Lung (tissue), 17 donors: ENCODE measurements at places on chromosomes 1 and 21.

DNA sequence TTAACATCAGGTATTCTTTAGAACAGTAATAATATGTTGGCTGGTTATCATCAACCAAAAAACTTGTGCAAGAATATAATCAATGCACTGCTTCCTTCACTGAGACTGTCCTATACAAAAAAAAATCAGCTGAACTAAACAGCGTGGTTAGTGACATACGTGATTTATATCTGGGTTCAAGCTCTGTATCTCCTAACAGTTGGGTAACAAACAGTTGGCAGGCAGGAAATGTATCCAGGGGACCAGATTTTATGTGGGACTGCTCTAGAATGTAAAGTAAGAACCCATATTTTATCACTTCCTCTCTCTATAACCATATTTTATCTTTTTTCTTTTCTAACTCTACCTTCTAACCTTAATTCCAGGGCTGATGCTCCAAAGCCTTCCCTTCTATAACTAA lies 8.0 kb downstream of the ACBD6 start:
- no peak for DNase-seq

DNA sequence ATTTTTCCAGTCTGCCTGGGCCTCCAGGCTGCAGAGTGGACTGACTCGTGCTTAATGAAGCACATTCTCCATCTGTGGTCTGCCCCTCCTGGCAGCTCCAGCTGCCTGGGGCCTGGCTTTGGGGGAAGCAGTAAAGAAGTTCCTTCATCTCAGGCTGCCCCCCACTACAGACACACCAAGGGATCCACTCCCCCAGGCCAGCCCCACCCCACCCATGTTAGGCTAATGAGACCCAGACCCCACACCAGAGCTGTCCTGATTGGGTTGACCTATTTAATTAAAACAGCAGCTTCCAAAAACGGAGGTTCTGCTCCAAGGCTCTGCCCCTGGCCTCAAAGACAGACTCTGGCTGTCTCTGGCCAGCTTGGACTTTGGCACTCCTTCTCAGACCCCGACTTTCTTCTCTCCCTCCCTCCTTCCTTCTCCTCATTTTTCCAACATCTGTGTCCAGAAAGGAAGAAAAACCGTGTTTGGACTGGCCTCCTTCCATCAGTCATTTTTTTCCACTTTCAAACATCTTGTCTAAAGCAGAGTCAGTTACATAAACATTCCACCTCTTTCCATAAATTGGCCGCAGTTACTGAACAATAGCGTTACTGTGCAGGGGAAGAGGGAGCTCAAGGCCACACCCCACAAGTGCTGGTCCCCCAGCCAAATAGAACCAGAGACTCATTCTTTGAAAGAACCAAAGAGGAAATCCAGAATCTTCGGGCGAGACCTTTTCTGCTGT lies 29.7 kb downstream of the SERTAD4 start:
- peak; percentile 96 for DNase-seq

DNA sequence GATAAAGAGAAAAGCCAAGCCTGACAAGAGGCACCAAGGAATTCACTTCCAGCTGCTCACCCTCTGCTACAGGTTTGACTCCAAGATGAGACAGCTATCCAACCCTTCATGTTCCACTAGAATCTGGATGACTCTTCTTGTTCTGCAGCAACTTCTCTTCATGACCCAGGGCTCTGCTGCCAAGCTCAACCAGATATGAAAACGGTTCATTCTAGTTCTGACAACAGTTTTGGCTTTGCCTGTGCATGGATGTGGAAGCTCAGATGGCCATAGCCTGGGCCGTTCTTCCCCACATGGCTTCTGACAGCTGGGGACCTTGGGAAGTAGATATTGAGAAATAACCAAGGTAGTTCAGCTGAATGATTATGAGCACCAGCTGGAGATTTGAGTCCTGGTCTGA lies 13.7 kb downstream of the PI4KB start:
- DNase-seq, result no peak

DNA sequence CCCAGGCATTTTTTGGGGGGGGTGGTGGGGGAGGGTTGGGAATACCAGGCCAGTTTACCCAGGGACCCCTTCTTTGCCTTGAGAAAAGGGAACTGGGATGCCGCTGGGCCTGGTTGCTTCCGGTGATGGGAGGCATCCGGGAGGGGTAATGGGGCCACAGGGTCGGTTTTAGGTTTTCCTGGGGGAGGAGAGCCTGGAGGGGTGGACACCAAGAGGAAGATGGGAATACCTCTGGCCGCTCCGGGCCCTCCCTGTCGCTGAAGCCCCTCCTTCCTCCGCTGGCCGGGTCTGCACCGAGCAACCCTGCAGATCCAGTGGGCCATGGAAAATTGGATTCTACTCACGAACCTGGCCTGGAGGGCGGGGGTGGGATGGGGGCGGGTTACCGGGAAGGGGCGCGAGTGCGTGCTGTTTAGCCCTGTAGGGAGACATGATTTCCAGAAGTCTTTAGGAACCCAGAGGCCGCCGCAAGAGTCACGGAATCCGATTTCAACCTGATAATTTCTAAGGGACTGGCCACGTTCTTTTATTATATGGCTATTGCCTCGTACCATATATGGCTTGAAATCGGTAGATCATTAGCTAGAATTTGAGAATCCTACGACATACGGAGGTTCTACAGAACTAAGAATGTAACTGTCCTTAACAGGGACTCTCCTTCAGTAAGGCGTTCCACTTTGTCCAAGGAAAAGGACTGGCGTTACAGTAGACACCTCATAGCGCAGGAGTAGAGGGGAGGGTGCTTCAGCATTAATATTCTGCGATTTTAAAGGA lies 749 bp downstream of the AKIRIN1 start:
- peak; percentile 62 for DNase-seq

- peak; percentile 81 for DNase-seq
Measured at GRCh38 chr1:48817505-48818114, 40.9 kb upstream of the BEND5 start.

DNA sequence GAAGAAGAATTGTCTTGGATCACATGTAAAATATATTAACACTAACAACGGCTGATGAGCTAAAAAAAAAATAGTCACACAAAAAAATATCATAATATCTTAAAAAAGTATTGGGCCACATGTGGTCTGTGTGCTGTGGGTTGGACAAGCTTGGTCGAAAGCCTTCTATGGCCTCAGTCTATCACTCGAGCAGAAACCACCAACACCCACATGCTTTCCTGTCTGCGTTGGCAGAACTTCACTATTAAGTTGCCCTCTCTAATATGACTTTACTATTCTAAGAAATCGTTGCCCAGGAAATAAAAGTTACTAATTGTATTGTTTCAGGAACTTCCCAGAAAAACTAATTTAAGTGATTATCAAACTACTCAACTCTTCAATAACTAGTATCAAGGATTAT lies 28.2 kb upstream of the ETS2 start:
- DNase-seq, result no peak

DNA sequence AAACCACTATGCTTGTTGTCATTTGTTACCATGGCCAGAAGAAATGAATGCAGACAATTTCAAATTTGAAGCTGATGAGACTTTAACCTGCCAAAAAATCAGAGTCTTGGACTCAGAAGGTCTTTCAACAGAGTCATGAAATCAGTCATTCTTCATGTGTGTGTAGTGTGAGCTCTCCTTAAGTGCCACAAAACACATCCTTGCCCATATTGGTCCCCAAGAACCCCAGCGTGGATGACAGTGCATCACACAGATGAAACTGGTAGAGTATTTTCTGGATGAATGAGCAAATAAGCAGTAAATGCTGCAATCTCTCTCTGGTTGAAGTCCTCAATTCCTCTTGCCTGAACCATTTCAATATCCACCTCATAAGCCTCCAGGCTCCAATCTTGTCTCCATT lies 28.7 kb upstream of the ETS2 start:
- no peak for DNase-seq

- no peak for DNase-seq
Measured at GRCh38 chr1:88973520-88974137, 18.8 kb downstream of the KYAT3 start.

DNA sequence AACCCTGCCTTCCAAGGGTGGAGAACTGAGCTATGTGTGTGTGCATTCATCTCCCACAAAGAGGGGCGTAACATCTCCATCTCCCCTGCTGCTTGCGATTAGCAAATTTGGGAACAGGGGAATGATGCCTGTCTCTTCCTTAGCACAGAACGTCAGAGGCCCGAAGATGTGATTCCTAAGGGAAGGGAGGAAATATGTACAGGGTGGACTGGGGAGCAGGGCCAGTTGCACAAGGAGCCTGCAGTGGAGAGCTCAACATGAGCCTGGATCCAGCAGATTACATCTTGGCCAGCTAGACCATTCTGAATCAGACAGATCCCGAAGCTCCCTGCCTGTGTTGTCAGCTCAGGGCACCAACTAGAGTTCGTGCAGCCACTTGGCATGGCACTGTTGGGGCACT lies 118.1 kb downstream of the NGF start:
- DNase-seq, result no peak

- DNase-seq, result no peak
Measured at GRCh38 chr1:219413536-219413935, 199.4 kb downstream of the ZC3H11B start.

- DNase-seq, result no peak
Measured at GRCh38 chr21:43842742-43843141, 22.3 kb upstream of the AGPAT3 start.

DNA sequence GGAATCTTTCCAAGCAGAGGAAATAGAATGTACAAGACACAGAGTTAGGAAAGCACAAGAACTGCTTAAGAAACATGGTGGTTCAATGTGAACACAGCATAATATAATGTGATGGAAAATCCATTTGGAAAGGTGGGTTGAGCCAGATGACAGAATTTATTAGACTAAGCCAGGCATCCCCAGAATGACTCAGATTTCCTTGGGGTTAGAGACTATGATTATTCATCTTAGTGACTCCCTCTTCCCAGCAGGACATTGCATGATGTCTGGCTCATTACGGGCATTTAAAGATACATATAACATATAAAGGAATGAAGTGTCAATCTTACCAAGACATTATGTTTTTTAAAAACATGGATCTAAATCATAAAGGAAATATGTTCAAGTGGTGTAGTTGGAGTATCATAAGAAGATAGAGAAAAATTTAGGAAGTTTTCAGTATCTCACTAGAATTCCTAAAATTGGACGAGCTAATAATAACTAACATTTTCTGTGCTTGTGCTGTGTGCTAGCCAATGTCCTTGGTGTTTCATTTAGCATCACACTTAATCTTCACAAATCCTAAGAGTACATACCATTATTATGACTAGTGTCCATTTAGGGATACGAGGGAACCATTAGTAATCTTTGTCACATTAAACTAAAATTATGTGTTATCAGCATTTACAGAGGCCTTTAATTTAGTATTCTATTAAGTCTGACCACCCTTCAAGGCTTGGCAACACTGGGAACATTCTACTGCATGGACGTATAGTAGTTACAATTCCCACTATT lies 41.0 kb upstream of the ST6GALNAC5 start:
- DNase-seq, result peak; percentile 78

DNA sequence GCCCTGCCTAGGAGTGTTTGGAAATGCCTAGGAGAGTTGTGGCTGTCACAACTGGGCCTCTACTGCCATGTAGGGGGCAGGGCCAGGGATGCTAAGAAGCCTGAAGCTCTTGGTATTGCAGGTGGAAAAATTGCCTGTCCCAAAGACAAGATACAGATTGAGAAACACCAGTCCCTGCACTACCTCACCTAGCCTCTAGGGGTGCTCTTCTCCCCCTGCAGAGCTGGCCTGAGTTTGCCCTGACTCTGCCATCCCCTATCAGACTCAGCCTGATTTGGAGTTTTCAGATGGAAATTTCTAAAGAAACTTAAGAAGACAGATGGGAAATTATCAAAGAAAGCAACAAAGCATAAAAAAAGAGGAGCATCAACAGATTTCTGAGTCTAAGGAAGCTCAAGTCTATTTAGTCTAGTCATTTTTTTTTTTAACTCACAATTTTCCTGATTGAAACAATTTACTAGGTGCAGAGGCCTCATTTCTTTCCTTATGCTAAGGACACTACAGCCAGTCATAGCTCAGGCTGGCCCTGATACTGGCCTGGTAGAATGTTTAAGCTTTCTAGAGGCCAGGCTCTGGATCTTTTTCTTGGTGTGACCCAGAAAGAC lies 61.4 kb upstream of the LRRN2 start:
- peak; percentile 16 for DNase-seq

GRCh38 chr1:42316292-42316691 lies 18.7 kb downstream of the FOXJ3 start:
- DNase-seq, result no peak

GRCh38 chr1:15259622-15260007 lies 12.6 kb downstream of the FHAD1 start:
- no peak for DNase-seq

- no peak for DNase-seq
Measured at GRCh38 chr1:152160576-152160975, 1.5 kb upstream of the RPTN start.

- DNase-seq, result no peak
Measured at GRCh38 chr1:118660769-118661168, 327.4 kb downstream of the TBX15 start.

GRCh38 chr1:12052008-12052573 lies 11.0 kb upstream of the TNFRSF8 start:
- DNase-seq, result peak; percentile 21

DNA sequence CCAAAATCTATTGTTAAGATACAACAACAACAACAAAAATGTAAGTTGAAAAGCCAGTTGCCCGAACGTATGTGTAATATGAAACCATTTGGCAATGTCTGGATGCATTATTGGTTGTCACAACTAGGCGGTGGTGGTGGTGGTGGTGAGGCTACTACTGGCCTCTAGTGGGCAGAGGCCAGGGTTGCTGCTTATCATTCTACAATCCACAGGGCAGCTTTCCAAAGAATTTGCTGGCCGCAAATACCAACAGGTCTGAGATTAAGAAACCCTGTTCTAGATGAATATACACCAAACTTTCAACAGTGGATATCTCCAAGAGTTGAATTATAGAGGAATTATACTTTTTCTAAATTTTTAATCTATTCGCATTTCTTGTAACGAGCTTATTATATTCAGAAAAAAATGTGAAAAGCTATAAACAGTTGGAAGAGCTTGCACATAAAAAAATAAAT lies 26.8 kb upstream of the ZNF697 start:
- peak; percentile 78 for DNase-seq

- DNase-seq, result no peak
Measured at GRCh38 chr1:206116191-206116872, 856 bp downstream of the AVPR1B start.

DNA sequence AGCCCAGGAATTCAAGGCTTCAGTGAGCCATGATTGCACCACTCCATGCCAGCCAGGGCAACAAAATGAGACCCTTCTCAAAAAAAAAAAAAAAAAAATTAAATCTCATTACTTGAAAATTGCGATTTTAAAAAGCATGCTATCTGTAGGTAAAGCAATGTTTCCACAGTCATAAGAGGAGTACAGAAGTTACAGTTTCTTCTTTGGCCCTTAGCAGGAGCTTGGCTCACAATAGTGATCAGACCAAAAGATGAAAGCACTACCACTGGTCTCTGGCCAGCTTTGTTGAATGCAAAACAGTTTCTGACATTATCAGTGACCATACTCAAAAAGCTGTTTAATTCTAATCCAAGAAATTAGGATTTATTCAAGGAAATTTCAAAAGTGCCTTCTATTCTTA lies 31.2 kb downstream of the VAV3 start:
- peak; percentile 28 for DNase-seq

GRCh38 chr1:201384406-201384782 lies 6.9 kb upstream of the TNNT2 start:
- DNase-seq, result no peak
